ENCODE measurements at places on chromosomes 1 and 21.

GRCh38 chr21:45537111-45537745 is 5.0 kb downstream of the SLC19A1 start:
- no peak for DNase-seq

DNA sequence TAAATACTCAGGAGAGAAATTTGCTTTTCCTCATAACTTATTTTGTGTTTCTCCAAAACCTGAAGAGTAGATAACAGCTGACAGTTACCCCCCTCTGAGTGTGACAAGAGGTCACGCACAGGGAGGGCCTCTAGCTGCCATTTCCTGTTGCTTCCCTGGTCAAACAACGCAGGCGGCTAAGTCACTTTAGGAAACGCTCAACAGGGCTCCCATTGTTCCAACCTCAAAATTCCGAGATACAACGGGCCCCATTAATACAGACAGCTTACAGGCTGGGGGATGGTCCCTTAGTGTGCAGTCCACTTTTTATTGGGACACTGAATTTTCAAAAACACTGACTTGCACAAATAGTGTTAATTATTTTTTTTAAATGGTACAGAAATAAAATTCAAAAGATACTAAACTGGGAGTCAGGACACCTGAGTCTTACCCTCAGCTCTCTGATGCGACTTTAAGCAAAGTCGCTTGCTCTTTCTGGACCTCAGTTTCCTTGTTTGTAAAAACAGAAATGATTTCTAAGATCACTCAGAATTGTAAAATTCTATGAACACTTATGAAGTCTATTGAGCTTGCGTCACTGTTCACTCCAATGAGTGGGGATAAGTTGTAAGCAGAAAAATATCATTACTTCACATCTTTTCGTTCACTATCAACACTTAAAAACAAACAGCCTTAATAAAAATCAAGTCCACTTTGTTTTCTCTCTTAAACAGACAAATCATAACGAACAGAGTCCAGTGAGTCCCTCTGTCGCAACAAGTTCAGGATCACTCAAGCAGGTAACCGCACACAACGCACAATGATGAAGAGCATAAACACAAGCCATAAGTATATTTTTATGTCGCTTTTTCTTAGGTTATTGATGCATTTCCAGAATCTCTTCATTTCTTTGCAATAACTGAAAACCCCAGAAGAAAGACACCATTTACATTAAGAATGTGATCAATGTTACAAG is 13.5 kb downstream of the LZIC start:
- DNase-seq, result no peak

GRCh38 chr1:10253755-10254154 is 43.4 kb downstream of the KIF1B start:
- DNase-seq, result no peak

DNA sequence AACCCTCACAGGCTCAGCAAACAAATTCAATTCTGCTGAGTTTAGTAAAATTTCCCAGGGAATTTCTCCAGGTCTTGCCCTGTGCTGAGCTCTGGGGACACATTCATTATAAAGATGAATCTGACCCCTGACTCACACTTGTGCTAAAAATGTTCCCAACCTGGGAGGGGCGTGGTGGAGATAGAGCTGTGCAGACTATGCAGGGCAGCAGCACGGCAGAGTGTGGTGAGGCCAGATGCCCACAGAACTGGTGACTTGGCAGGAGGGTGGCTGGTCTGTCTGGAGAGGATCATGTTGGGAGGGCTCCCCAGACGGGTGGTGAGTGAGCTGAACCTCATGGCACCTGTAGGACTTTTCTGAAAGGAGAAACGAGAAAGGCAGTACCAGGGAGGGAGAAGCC is 31.6 kb downstream of the FAAH start:
- DNase-seq, result no peak

DNA sequence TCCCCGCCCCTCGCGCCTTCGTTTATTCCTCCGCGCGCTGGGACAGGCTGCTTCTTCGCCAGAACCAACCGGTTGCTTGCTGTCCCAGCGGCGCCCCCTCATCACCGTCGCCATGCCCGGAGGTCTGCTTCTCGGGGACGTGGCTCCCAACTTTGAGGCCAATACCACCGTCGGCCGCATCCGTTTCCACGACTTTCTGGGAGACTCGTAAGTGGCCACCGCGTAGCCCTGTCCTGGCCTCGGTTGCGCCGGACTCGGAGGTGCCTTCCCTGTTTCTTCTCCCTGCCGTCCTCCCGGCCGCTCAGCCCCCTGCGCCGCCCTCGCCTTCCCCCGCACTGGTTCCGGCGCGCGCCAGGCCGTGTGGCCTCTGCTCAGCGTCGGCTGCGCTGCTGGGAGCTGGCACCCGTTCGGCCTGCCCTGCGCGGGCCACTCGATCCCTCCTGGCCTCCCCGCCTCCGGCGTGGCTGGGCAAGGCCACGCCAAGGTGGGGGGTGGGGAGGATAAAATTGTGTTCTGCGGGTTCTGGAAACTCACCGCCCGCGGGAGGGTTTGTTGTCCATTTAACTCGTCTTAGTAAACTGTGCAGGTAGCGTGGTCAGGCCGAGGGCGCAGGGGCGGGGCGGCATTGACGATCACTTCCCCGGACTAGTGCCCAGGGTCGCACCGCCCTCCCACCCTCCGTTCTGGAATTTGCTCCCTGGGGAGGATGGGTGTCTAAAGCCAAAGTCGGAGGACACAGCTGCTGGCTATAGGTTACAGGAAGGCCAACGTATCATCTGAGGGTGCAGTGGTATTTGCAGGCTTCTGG is at the start of gene PRDX6:
PRDX6 (plus strand) TSS at position 50 of the 808 bp plus-strand sequence; CDS start at position 113, 63 bp downstream.
- DNase-seq, result peak; percentile 48

DNA sequence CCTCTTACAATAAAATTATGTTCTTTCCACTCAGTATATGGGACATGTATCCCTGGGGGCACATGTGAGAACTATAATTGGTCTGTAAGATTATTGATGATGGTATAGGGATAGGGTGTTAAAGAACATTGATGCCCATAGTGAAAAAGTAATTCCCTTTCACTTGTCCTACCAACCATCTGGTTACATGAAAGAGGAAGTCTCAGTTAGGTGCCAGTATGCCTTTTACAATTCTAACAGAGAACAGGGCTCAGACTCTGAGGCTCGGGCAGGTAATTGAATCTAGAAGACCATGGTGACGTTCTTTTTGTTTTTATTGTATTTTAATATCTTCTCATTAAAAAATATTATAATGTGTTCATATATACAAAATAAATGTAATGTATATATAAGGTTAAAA is 113.6 kb downstream of the FGGY start:
- no peak for DNase-seq

DNA sequence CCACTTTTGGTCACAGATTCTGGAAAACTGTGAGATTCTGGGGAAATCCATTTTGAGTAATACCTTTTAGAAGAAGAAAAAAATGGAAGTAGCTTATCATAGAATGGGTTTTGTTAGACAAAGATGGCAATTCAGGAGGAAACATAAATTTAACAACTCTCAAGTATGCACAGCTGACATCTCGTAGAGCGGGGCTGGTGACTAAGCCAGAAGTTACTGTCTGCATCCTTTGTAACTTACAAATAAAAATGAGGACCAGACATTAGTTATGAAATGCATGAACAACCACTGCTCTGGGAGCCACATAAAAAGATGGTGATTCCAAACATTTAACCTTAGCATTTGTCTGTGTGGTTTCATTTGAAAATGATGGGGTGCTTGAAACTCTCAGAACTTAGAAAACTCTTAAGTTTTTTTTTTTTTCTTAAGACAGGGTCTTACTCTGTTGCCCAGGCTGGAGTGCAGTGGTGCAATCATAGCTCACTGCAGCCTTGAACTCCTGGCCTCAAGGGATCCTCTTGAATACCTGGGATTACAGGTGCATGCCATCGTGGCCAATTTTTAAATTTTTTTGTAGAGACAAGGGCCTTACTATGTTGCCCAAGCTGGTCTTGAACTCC is 49.2 kb upstream of the ATP5PO start:
- no peak for DNase-seq

- DNase-seq, result peak; percentile 46
These were observed 467 bp downstream of the THRAP3 start for GRCh38 chr1:36224537-36225282.

DNA sequence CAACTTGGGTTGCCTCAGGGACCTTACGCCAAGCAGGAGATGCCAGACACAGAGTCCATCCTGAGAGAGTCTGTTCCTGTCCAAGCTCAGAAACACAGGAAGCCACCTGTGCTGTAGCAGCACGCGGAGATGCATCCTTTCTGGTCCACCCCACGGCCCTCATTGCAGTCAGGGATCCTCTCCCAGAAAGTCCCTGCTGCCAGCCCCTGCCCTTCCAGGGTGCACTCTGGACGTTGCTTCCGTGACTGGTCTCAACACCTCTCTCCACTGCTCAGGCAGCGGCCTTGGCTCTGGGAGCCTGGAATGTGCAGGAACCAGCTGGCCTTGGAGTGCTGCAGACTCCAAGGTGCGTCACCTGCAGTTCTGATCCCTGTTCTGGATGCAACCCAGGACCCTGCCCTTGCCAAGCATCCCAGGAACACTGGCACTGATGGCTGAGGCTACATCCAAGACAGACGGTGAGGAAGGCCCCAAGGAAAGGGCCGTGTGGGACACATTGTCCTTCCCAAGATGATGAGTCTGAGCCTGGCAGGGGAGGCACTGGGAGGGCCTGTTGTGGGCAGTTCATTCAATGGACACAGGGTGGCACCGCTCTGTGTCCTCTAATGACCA is 21.7 kb upstream of the COL6A1 start:
- DNase-seq, result no peak

DNA sequence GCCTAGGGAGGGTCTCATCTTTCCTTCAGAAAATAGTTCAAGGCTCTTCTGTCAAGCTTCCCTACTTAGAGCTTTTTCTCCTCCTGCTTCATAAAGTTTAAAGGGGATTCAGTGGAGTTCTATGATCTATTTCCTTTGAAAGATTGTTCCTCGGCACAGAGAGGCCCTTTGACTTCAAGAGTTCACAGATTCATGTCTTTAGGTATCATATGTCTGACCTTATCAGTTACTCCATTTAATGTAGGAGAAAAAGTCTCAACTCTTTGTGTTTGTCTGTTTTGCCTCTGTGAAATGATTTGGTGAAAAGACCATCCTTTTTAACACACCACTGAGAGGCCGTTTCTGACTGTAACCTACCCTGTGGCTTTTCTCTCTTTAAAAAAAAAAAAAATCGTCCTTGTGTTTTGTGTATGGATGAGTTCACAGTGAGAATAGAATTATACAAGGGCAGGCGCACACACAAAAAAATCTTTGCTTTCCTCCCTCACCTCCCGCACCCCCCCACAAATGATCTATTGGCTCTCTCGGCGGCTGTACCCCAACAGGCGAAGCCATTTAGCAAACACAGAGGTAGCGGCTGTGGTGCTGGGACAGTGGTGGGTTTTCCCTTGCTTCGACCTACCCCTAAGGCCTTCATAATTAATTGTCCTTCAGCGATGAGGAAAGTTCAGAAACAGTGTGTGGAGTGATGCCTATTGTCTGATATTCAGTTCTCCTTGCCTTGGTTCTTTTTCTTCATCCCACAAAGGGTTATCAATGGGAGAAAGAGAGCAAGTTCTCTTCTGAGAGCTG is 29.6 kb downstream of the PROX1 start:
- DNase-seq, result no peak

- DNase-seq, result no peak
These were observed 6.0 kb downstream of the TRABD2B start for GRCh38 chr1:47991187-47991586.

- no peak for DNase-seq
These were observed 63.6 kb downstream of the NIBAN1 start for GRCh38 chr1:184910691-184911091.

GRCh38 chr1:221751226-221751887 is 9.5 kb upstream of the DUSP10 start:
- DNase-seq, result no peak

DNA sequence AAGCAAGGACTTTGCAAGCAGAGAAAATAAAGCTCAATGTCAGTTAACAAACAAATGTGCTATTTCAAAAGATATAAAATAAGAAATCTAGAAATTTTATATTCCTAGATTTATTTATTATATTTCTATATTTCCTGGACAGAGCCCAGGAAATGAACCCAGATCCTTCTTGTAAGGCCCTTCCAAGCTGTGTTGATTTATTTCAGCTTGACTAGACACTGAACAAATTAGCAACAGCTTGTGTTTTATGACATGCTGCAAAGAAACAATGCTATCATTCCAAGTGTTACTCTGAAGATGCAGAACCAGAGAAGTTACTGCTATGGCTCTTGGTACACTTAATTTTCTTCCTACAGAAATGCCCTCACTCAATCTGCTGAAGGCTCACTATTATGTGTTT is 6.2 kb downstream of the TGFBR3 start:
- no peak for DNase-seq

DNA sequence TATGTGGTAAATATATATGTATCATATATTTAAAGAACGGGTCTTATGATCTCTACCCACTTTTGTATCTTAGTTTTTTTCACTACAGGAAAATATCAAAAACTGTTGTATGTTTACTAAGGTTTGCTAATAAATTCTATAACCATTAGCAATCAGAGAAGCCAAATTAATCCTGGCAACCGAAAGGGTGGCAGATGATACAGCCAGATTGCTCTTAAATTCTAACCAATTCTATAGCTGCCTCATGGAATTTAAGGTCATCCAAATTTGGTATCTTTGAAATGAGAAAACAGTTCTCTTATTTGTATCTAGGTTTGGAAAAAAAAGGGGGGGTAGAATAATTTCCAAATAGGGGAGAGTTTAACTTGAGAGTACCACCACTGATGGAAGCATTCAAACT is 591.2 kb downstream of the SMYD3 start:
- DNase-seq, result no peak

- DNase-seq, result no peak
These were observed 273.8 kb upstream of the SNX7 start for GRCh38 chr1:98387701-98388100.

- no peak for DNase-seq
These were observed 13.4 kb upstream of the DPT start for GRCh38 chr1:168742386-168742785.

DNA sequence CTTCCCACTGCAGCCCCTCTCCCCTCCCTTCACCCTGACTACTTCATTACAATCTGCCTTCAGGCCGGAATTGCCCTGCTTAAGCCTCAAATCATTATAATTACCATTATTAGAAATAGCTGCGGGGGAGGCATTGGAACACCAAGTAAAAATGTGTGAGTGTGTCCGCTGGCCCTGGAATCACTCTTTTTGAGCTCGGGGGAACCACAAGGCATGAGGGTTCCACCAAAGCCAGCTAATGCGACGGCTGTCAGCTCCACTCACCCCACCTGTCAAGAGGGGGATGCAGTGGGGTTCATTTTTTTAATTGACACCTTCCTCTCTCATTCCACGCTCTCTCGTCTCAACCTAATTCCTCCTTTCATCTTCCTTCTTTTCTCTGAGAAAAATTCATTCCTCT is 177.2 kb downstream of the PBX1 start:
- no peak for DNase-seq

Measured in T47D (cell line).